ENCODE measurements at places on chromosomes 12 and 14. TPM values are rescaled to one million over a fixed set of nuclear protein-coding genes. Genes with fewer than 3 reads are reported as not detected.

GPD1 gene
- total RNA-seq: 2.2 TPM

RPS6KA5 gene
- total RNA-seq: 4.4 TPM

SPSB2 gene
- total RNA-seq: 4.2 TPM

BHLHE41 gene
- total RNA-seq: 12.0 TPM

RASSF9 gene
- total RNA-seq: 7.9 TPM

DNA sequence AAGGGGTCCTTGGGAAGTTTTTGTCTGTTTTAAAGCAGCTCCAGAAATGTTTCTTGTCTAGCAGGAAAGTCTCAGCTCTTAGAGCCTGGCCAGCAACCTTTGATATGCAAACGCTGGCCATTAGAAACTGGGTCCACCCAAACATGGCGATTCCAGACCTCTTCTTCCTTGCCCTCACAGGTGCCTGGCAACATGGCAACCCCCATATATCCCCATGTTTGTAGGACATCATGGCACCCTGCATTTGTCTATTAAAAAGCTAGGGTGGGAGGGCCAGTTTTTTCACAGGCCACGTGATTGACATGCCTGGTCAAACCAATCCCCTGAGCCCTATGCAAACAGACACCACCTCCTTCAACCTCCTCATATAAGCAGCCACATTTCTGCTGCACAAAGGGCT is 848.7 kb upstream of the FOXG1 start:
- DNase-seq: no peak

GRCh38 chr14:102620413-102620812 is 28.0 kb downstream of the RCOR1 start:
- no peak for DNase-seq

DNA sequence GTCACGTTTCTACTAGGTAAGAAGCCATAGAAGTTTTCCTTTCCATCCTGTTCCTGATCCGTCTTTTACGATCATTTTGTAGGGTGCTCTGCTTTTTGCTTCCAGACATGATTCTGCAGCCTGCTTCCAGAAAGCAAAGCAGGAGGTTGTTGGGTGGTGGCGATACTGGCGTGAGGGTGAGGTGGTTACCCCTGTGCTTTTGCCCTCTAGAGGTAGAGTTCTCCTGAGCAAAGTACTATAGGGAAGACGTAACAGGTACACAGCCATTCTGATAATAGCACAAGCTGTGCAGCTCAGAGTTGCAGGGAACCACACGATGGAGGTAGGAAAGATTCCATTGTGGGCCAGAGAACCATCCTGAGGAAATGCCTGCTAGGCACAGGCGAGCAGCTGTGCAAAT is 186.0 kb downstream of the PAH start:
- no peak for DNase-seq

- DNase-seq: no peak
Observed at GRCh38 chr14:79820866-79821535, 390.3 kb downstream of the DIO2 start.

DNA sequence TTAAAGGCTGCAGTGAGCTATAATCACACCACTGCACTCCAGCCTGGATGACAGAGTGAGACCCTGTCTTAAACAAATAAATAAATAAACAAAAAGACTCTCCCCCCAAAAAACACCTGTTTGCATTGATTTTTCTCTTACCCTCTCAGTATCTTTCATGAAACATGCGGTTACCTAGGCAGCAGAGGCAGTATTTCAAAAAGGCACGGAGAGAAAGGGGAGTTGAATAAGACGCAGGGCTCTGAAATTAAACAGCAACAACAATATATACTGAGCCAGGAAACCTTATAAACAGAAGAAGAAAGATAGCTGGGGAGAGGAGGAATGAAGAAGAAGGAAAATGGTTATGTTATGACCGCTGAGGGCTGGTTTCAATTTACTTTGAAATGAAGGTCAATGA is 277.6 kb downstream of the BTG1 start:
- no peak for DNase-seq

- no peak for DNase-seq
Observed at GRCh38 chr12:114381177-114381576, 24.8 kb downstream of the TBX5 start.

DNA sequence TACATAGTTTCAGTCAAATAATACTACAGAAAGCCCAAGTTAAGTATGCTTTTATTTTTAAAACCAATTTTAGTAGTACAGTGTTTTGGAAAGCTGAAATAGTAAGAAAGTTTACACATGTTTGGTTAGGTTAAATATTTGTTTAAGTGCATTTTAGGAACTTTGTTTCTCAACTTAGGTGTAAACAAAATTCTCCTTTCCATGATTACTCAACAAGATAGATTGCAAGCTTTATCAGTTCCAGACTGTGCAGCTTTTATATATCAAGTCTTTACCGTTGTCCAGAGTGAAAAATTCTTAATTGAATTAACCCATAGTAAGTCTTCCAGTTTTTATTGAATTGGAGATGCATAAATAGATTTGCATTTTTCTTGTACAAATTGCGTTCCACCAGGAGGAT is 45.1 kb downstream of the PIWIL1 start:
- no peak for DNase-seq

DNA sequence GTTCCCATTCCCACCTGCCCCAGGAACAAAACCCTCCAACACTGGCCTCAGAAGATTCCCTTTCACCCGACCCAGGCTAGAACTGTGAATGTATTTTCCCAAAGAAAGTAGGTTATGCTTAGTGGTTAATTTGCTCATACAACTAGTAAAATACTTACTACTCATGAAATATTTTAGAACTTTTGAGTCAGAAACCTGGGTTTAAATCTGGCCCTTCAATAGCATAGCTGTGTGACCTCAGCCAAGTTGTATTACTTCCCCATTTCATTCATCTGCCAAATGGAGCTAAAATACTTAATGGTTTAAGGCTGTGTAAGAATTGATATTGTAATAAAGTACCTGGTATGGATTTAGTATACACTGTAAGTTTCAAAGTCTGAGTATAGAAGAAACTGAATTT is 69.1 kb upstream of the DNM1L start:
- no peak for DNase-seq

- no peak for DNase-seq
Observed at GRCh38 chr12:125402874-125403789, 337.9 kb downstream of the AACS start.

All from aorta (tissue), 5 donors.